ENCODE measurements at places on chromosomes 5 and 9.

DNA sequence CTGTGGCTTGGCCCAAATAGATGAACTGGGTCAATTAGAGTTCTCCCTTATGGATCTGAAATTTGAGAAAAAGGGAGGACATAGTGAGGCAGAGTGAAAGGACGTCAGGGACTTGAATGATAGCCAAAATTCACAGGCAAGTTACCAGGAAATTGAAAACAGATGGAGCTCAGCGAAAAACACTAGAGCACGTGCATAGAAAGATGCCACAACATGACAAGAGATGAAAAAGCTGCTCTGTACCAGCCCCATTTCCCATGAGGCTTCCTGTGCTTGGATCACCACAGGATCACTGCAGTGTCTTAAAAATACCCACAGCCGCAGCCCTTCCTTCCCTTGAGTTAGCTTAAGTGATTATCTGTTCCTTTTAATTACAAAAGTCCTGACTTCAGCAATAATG lies 39.0 kb upstream of the HOMER1 start:
- no peak for DNase-seq

DNA sequence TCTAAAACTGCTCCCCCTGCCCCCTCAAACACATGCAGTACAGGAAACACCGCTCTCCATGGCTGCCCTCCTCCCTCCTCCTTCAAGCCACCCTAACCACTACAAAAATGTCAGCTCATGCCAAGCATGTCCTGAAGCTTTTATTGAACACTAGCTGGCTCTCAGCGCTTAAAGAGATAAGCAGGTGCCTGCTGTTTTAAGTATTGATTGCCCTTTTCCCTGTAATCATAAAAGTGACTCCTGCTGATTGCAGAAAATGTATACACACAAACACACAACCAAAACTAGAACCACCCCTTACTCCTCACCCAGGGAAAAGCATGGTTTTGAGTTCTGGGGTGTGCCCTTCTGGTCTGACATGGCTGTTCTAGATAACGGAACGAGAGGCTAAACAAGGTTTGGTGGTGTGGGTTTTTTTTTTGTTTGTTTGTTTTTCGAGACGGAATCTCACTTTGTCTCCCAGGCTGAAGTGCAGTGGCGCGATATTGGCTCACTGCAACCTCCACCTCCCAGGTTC lies 3.7 kb upstream of the UCK1 start:
- DNase-seq: peak; percentile 6

DNA sequence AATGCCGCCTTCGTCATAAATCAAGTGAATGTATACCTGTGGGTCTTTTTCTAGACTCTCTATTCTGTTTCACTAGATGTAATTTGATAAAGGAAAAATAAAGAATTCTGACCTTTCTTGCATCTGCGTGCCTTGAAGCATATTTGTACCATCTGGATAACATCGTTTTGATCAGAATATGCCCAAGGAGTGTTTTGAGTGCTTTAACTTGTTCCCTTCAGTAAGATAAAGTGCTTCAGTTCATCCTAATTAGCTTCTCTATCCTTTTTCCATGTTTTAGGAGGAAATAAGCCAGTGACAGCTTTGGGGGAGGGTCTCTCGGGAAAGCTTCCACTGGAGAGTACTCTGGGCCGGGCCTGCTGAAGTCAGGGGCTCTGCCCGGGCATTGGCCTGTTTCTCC lies 113.5 kb upstream of the DAP start:
- DNase-seq: no peak

DNA sequence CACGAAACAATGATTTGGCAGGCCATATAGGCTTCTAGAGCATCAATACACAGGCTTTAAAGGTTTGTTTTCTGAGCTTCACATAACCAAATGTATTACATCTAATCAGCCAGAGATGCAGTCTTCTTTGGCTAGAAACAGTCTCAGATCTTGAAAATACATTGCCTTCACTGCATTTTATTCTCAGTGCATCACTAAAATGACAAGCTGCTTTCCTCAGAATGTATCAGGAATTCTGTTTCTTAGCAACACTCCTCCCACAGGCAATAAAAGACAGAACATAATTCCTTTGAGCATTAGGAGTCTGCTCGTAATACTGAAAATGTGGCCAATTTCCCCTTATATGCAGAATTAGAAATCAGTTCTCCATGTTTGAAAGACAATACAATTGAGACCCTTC lies 36.9 kb downstream of the FEM1C start:
- DNase-seq: no peak

DNA sequence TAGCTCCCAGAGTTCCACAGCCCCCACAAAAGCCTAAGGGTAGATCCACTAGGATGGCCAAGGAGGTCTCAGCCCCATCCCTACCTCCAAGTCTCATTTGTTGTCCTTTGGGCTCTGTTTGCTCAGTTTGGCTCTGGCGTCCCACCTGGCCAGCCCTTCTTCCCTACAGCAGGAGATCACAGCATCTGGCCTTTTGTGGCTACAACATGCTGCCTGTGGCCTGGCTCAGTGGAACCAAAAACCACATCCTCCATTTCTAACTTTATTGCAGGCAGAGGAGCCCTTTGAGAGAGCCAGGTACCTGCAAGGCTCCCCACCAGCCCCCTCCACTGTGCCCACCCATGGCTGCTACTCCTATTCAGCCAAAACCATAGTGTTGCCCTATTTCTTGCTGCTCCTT lies 11.4 kb downstream of the JADE2 start:
- no peak for DNase-seq

DNA sequence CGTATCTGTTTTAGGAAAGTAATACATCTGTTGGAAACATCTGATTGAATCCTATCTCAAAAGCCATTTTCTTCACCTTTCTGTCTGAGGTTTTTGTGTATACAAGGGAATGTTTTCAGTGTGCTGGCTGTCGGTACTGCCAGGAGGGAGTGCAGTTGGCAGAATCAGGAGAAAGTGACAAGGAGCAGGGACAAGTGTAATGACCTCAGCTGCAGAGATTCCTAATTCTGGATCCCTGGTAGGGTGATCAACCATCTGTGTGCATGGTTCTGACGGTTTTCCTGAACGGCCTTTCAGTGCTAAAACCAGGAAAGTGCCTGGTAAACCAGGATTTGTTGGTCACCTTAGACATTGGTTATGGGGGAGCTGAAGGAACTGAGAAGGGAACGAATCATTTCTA lies 1.6 kb upstream of the GDA start:
- no peak for DNase-seq

GRCh38 chr9:17191082-17191481 lies 56.2 kb downstream of the CNTLN start:
- DNase-seq: no peak

- peak; percentile 2 for DNase-seq
Measured at GRCh38 chr5:31270396-31270795, 76.9 kb downstream of the CDH6 start.

GRCh38 chr5:115557667-115558387 lies 13.3 kb upstream of the FEM1C start:
- no peak for DNase-seq

GRCh38 chr5:178287791-178288105 lies 55.1 kb upstream of the PHYKPL start:
- no peak for DNase-seq

- DNase-seq: no peak
Measured at GRCh38 chr5:51276250-51276649, 107.0 kb upstream of the ISL1 start.

DNA sequence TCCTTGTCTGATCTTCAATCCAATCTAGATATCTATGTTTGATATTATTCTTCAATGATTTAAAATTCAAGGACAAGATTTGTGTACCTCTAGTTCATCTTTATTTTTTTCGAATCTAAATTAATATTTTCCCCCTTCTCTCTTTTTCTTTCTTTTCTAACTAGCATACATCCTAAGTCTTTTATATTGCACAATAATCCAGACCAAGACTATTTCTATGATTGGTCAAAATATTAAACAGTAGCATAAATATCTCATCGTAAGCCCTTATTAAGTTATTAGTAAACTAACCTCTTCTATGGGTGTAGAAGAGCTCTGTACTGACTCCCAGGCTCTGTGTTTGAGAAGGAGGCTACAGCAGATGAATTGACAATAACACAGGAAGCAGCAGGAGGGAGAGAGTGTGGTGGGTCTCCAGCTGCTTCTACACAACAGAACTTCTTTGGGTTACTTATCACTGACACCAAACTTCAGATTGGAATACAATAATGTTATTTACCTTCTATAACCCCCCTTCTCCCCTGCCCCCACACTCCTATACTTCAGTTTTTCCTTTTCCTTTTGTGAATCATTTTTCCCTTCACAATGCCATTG lies 11.9 kb upstream of the PLCXD3 start:
- DNase-seq: no peak

DNA sequence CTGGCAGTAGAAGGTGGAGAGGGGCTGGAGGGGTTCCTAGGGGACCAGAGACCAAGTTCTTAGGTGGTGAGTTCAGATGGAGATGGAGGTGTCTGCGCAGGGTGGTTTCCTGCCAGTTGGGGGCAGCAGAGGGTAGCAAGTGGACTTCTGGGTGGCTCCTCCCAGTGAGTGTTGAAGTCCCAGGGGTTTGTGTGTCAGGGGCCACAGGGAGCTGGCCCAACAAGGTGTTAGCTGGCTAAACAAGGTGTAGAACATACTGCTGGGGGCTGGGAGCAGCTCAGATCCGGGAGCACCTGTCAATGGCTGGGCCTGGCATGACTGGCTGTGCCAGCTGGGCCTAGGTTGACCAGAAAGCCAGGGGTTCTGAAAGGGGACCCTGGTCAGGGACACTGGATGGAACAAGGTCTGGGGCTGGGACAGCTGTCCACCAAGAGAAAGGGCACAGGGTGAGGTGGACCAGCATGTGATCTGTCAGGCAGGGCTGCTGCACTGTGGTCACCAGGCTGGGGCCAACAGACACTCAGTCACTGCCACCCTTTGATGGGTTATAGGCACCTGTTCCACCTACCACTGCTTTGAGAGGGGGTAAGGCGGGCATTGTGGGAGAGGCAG lies 35.6 kb downstream of the DAB2IP start:
- peak; percentile 20 for DNase-seq

- DNase-seq: no peak
Measured at GRCh38 chr5:95526871-95527270, 27.9 kb downstream of the SKIC3 start.

- no peak for DNase-seq
Measured at GRCh38 chr9:76817489-76817888, 53.3 kb downstream of the PCA3 start.

- no peak for DNase-seq
Measured at GRCh38 chr9:83166372-83166771, 103.4 kb upstream of the RASEF start.

DNA sequence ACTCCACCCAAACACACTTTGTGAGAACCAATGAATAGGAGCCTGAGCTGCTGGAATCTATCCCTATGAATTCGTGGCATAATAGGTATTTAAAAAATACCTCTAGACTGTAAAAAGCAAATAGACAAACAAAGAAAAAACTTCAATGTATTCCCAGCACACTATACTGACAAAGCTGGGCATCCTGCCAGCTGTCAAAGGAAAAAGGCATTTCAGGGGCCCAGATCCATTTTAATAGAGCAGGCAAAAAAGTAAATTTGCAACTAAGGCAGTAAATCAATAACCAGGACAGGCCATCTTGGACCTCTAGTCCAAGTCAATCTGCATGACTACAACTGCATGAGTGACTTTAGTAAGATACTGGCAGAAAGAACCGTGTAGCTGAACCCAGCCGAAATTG lies 25.6 kb upstream of the LARP1 start:
- no peak for DNase-seq

GRCh38 chr9:136093995-136094881 lies 851 bp downstream of the NACC2 start:
- DNase-seq: no peak
